H1 (cell line): ENCODE measurements at places on chromosomes 6 and 20. TPM values are rescaled to one million over a fixed set of nuclear protein-coding genes. Genes with fewer than 3 reads are reported as not detected.

Gene PDYN
- polyA plus RNA-seq = 0.46 and 0.60 TPM in 2 replicates

Gene GGTLC1
- polyA plus RNA-seq = not detected in 2 replicates

Gene BTNL2
- not detected in 2 replicates for polyA plus RNA-seq

Gene VWA7
- 0.82 and 1.1 TPM in 2 replicates for polyA plus RNA-seq

Gene TSBP1
- not detected in 2 replicates for polyA plus RNA-seq

Gene TAGAP
- not detected in 2 replicates for polyA plus RNA-seq

Gene CDH4
- polyA plus RNA-seq = 4.3 and 6.4 TPM in 2 replicates

Gene MATN4
- polyA plus RNA-seq = 2.1 and 3.6 TPM in 2 replicates
